ENCODE measurements at places on chromosomes 5 and 9.

DNA sequence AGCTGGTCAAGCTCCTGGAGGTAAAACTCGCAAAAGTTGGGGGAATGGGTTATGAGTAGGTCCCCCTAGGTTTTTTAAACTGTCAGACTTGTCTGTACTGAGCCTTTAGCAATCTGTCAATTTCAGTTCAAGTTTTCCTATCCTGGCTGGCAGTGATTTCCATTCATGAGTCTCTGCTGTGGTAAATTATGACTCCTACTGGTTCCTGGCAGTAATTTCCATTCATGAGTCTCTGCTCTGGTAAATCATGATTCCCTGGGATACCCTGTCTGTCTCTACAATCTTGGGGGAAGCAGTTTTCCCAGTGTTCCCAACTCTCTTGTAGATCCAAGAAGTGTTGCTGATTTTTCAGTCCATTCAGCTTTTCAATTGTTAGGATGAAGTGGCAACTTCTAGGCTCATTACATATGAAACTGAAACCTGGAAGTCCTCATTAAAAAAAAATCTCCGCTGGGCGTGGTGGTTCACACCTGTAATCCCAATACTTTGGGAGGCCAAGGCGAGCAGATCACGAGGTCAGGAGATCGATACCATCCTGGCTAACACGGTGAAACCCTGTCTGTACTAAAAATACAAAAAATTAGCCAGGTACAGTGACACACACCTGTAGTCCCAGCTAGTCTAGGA lies 91.3 kb upstream of the GPBP1 start:
- peak; percentile 46 for DNase-seq

DNA sequence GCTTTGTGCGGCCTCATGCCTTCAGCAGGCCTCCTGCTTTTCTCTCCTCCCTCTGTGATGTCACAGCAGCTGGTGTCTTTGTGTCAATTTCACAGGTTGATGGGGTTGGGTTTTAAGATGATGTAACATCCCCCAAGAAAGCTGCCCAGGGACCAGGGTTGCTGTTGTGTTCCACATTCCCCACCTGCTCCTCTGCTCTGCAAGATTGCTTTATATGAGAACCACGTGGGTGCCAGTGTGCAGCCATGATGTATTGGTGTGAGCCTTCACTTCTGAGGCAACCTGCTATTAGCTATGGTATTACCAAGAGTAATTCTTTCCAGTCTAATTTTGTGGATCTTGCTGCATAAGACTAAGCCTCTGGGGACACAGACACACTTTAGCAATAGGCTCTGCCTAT lies 213.0 kb upstream of the ADAMTS16 start:
- DNase-seq = no peak

GRCh38 chr9:119126040-119126439 lies 243.2 kb downstream of the BRINP1 start:
- no peak for DNase-seq

DNA sequence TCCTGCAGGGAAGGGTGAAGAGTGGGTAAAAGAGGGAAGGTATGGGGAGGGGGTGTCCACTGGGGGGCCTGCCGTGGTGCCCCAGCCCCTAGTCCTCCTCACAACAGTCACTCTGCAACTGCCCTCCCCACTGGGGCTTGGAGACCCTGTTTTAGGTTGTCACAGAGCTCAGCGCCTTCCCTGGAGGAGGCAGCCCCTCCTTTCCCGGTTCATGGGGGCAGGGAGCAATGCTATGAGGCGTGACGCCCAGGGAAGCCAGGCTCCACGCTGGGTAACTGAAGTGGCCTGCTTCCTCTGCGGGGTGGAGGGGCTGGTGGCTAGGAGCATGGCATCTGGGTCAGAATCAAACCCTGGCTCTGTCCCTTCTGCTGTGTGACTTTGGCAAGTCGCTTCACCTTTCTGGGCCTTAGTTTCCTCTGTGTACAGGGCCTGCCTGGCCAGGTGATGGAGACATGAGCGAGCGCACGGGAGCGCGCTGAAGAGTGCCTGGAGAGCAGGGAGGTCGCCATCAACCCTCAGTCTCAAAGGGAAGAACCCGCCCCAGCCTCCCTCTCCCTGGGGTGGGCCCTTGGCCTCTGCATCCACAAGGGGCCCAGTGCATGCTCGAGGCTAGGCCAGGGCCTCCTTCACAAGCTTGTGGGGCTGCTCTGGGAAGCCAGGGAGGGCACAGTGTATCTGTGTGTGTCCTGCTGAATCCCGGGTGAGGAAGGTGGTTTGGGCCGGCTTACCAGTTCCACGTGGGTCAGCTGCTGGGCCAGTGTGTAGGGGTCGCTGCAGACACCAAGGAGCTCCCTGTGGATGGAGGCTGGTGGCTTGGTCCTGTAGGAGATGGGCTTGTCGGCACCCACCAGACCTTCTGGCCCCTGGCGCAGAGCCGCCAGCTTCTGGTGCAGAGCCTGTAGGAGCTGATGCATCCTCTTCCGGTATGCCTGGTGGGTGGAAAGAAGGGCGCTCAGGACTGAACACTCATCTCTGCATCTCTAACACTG lies 56.4 kb upstream of the RNF130 start:
- DNase-seq = peak; percentile 34

GRCh38 chr9:117258184-117258866 lies 156.5 kb downstream of the ASTN2 start:
- DNase-seq = no peak

GRCh38 chr5:59521476-59521875 lies 372.1 kb downstream of the PDE4D start:
- no peak for DNase-seq

DNA sequence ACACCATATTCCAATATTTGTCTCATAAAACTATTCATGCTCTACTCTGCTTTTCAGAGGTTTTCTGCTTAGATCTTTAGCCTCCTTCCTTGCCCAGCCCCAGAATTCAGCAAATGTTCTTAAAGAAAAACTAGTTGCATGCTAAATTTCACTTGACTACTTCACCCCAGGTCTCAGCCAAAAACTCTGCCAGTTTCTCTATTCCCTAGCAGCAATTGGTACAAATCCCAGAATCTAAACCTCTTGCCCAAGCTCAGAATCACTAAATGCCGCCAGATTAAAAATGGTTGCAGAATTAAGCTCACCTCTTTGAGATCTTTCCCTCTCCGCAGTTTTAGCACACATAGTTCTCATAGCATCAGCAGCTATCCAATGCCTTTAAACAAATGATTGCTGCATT lies 331.2 kb upstream of the SMARCA2 start:
- DNase-seq = no peak

DNA sequence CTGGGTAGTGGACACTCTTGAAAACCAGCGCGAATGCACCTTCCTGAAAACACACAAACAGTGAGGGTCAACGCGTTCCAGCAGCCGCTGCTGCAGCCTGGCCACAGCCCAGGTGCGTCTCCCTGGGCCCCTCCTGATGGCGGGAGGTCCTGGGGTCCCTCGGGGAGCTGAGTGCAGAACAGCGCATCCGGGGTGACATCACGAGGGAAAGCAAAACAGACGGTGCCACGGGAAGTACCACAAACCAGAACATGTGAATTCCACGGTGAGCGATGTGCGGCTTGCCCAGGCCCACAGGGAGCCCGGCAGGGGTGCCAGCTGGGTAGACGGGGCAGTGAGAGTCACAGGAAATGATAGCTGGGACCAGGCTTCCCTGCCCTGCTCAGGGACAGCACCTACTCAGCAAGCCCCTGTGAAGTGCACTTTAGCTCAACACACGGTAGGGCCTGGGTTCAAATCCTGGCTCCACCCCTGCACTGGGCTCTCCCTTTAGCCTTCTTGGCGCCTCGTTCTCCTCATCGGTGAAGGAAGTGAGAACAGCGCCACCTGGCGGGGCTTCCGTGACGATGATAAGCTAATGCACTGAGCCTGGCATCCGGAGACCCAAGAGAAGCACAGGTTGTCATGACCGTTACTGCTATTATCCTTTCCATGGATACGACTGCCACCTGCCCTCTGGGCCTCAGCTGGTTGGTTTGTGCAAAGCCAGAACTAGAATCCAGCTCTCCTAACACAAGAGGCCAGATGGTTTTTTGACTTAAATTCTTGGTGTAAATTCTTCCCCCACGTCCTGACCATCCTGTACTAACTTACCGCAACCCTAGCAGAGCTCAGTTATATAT lies 24.6 kb downstream of the GFPT2 start:
- peak; percentile 82 for DNase-seq

DNA sequence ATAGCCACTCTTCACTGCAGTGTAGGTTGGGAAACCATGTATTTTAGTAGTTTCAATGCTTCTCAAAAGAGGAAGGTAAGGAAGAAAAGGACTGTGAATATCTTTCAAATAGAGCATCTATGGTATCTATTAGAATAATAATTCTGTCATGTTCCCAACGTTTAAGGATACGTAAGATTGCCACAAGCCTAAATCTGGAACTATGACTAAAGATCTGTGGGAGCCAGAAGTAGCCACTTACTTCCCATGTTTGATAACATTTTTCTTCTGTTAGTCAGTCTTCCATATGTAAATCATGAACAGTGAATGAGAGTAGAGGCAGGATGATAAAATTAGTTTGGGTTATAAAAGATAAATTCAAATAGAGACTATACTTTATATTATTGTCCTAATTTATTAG lies 16.3 kb upstream of the MROH2B start:
- DNase-seq = no peak

DNA sequence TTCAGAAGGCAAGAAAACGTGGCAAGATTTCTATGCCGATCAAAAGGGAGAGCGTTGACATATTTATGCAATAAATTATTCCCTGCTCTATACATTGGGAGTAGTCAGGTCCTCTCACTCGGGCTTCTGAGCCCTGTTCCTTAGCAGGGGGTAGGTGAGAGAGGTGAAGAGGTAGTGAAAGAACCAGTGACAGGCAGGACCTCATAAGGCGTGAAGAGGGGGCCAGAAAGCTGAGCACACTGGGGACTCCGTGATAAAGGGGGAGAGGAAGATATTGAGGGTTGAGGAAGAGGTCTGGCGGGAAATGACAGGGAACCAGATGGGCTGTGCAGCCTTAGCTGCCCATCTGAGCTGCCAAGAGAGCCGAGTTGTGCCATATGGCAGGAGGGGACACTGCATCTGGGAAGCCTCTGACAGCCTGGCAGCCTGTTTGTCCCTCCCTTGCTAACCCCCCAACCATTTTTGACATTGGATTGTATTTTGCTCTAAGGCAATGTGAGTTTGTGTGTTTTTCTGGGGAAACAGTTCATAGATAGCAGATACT lies 782 bp upstream of the CDC20B start:
- no peak for DNase-seq

DNA sequence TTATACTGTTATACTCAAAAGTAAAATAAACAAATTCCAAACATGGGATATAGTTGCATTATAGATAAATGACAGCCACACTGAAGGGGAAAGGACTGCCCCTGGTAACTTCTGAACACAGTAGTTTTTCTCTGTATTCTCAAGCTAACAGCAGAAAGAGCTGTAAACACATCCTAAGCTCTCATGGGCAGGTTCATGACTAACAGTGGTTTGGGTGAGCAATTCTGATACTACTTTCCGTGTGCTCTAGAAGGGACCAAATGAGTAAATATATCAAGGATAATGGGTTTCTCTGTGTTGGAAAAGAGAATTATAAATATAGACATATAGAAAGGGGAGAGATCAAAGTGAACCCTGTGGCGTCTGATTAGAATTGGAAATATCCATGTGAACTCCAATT lies 2.2 kb upstream of the LCN6 start:
- DNase-seq = no peak

DNA sequence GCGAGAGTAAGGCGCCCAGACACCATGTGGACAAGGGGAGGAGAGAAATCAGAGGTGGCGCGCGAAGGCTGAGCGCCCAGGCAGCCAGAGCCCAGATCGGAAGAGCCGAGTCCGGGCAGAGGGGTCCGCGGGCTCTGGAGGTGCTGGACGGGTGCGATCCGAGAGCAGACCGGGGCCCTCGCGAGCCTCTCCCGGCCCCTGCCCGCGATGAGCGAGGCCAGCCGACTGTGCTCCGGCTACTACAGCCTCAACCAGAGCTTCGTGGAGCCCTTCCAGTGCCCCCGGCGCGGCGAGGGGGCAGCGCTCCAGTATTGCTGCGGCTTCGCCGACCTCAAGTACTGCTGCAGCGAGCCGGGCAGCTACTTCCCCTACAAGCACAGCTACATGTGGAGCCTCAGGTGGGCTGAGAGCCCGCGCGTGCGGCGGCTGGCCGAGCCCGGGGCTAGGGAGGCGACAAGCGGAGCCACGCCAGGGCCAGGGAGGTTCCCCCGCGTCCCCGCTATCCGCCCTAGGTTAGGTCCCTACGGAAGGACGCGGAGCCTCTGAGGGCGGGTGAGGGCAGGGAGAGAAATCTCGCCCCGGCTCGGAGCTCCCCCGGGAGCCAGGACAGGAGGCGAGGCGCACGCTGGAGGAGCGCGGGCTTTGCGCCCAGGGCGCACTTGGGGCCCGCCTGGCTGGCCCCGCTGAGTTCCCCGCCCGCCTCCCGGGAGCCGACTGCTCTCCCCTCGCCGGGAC lies at the start of gene SHISAL2B:
Gene SHISAL2B, plus strand, starts transcription at position 87 of the 735 bp plus-strand sequence. Its CDS starts 121 bp downstream, at position 208.
- DNase-seq = no peak

- DNase-seq = no peak
Observed at GRCh38 chr5:83277154-83277553, 194.4 kb upstream of the VCAN start.

DNA sequence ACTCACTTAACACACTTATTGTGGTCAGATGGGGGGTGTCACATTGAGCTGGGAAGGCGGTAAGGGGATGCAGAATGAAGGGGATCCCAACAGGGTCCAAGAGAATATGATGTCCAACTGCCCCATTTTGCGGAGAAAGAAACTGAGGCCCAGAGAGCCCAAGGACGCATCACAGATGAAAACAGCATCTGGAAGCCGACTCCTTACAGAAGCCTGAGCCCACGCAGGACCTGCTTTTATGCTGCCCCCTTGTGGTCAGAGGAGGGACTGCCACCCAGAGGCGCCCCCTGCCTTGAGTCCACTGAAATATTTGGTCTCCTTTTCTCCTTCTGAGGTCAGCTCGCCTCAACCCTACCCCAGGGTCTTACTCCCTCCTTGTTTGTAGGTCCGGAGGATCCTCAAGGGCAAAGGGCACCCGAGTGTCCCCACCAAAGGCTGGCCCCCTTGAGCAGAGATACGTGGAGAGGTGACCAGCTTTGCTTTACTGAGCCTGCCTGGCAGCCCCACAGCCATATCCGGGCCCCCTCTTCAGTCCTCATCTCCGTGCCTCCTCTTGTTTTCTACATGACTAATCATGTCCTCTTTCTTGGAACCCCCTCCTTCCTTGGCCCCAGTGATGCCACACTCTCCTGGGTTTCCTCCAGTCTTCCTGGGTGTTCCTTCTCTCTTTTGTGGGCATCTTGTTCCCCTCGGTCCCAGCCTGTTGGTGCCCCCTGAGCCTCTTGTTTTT lies 30.0 kb upstream of the TTLL11 start:
- peak; percentile 70 for DNase-seq
